Activated T-cell treated with anti-CD3 and anti-CD28 coated beads for 4 hours (primary cell): ENCODE measurements at places on chromosomes 5 and 9.
A peak's percentile ranks its signal among the peaks of the same experiment; 100 is the strongest.

DNA sequence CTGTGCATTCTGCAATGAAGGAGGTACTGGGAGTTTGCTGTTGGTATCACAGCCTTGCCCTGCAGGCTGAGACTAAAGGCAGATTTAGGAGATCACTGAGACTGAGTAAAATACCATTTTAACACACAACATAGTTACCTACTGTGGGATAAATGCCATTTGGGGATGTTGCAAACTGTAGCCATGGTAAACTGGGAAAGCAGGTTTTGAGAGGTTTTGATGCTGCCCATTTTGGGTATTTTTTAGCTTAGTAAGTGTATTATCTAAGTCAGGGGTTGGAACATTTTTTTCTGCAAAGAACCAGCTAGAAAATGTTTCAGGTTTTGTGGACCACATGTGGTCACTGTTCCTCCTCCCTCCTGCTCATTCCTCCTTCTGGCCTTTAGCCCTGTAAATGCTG is 108.9 kb downstream of the EHMT1 start:
- no peak for DNase-seq

GRCh38 chr9:134344068-134344799 is 18.0 kb downstream of the RXRA start:
- DNase-seq: no peak

GRCh38 chr9:27385606-27386322 is 88.8 kb upstream of the EQTN start:
- no peak for DNase-seq

GRCh38 chr9:33193818-33194217 is 26.7 kb upstream of the B4GALT1 start:
- DNase-seq: no peak

- no peak for DNase-seq
Measured at GRCh38 chr9:15304632-15305031, 2.4 kb downstream of the TTC39B start.

DNA sequence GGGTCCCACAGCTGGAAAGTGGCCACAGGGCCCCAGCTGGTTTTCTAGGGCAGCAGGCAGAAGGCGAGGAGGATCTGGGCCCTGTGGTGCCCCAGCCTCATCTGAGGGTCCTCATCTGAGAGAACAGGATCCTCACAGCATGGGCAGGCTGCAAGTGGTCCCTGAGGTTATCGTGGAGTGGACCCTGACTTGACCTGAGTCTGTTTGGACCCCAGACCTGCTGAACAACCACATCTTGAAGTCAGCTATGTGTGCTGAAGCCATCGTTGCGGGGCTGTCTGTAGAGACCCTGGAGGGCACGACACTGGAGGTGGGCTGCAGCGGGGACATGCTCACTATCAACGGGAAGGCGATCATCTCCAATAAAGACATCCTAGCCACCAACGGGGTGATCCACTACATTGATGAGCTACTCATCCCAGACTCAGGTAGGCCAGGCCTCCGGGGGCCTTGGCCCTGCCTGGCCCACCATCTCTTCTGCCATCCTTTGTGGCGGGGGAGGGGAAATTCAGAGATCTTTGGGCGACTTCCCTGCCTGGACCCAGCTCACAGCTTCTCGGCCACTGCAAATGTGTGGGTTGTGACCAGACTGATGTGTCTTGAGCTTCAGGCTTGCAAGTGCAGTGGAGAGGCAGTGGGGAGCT is 24.0 kb downstream of the TGFBI start:
- DNase-seq: no peak

GRCh38 chr9:107246259-107247254 is 36.5 kb upstream of the RAD23B start:
- no peak for DNase-seq

GRCh38 chr9:130114741-130115140 is 57.5 kb upstream of the NCS1 start:
- DNase-seq: no peak

DNA sequence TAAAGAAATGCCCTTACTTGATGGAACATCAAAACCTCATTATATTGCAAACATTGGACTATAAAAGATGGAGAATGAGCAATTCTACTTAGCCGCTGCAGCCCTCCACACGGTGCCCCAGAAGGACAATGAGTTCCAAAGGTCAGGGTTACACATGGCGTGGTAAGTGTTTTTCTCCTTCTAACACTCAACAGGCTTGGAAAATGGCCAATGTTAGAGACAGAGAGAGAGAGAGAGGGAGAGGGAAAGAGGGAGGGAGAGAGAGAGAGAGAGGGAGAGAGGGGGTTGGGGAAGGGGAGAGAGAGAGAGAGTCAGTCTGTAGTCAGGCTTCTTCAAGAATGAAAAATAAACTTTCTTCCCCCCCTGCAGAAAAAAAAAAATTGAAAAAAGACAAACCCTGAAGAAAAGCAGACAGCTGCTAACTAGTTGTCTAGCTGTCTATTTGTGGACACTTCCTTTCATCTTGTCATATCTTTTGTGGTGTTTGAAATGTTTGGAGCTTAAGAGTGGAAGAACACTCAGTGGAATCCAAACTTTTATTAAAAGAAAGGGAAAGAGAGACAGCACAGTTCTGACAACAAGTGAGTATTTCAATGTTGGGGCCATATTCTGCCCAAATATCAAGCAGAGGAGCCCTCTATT is 324.8 kb downstream of the TMEM38B start:
- DNase-seq: no peak

- DNase-seq: no peak
Measured at GRCh38 chr5:103587185-103587748, 24.7 kb upstream of the NUDT12 start.

DNA sequence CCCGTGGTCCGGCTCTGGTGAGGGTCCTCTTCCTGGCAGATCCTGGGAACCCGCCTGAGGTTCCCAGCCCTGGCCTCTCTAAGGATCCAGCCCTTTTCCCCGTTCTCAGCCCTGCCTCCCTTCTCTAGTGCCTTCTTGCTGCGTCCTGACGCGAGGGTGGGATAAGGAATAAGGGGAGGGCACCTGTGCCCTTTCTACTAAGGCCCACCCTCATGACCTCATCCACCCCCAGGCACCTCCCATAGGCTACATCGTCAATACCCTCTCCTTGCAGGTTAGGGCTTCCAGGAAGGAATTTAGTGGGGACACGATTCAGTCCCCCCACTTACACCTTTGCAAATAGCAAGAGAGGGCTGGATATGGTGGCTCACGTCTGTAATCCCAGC is 10.7 kb upstream of the DIPK1B start:
- no peak for DNase-seq

- DNase-seq: no peak
Measured at GRCh38 chr9:109969011-109969410, 189.0 kb downstream of the PALM2AKAP2 start.

DNA sequence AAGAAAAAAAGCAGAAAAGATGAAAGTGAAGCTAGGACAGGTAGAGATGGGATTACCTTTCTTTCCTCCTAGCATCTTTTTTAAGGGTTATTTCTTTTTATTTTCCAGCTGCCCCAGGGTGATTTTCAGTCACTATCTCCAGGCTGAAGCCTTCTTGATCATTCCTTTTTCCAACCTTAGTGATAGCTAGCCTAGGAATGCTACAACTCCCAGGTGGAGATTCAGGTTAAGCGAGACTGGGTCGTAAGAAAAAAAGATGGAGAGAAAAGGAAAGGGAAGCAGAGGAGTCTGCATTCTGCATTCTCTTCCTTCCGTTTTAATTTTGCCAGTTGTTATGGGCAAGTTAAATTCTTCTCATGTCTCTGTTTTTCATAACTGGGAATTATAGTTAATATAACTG is 36.7 kb upstream of the RIC1 start:
- no peak for DNase-seq

DNA sequence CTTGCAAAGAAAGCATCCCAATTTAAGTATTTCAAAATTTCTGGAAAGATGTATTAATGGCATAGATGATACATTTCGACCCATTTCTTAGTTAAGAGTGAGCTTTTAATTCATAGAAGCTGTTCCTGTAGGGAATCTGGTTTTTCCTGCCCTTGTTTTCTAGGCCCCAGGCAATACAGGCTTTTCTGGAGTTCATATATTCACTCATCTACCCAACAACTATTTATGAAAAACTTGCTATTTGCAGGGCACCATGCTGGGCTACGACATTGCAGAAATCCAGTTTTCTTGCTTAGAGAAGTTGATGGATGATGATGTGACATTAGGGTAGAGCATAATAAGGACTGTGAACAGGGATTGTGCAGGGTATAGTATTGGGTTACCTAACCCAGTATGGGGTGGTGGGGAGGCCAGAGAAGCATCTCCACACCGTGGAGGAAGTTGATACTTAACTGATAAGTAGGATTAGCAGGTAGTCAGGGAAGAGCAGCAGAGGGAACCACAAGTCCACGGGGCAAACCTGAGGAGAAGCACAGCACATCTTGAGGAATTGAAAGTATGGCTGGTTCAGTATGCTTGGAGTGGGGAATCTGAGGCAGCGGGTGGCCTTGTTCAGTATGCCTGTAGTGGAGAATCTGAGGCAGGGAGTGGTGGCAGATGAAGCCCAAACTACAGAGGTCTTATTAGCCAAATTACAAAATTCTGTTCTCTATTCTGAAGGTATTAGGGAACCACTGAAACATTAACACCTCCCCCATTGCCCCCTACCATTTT is 247.5 kb downstream of the ARRDC3 start:
- DNase-seq: no peak

GRCh38 chr9:90419221-90419851 is 223.3 kb downstream of the DIRAS2 start:
- DNase-seq: no peak

DNA sequence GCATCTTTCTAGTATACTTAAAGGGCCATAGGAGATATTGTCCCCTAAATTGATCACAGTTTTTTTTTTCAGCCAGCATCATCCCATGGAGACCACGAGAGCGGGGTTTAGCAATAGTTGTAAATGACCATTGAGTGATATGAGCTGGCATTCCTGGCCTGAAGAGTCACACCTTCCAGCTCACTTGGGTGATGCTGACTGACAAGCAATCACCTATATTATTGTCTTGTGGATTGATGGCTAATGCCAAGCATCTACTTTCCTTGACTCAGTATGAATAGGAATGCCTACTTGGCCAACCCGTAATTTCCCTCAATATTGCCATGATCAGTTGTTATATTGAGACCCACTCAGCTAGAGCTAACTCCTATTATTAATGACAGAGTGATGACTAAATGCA is 70.5 kb downstream of the ADAMTSL1 start:
- DNase-seq: no peak

DNA sequence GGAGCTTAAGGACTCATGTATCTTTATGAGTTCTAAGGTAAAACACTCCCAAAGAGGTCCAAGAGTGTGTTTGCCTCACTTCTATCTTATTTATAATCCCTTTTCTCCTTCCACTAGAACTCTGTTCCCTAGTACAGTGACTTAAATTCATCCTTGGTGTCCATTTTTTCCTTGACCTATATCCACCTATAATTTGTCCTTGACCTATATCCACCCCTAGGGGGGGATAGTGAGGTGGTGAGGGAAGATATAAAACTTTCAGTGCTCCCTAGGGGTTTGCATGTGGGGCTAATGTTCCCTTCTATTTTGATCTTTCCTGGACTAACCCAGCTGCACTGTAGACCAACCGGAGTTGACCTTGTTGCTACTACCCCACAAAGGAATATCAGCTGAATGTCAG is 83.5 kb upstream of the GNAQ start:
- no peak for DNase-seq

GRCh38 chr9:71879644-71880174 is 31.3 kb downstream of the ABHD17B start:
- no peak for DNase-seq

DNA sequence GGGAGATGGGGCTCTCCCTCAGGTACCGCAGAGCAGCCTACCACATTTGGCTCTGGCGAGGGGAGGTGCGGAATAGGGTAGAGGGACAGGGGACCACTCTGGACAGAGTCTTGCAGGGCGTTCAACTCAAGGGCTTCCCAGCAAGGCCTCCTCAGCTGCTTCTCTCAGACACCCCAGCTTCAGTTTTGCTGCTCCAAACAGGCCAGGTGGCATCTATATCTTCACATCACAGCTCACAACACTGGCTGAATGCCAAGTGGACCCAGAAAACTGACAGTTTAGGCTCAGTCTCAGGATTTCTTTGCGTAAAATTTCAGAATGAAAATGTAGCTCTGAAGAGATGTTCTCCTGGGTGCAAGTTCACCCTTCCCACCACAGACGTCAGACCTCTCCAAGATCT is 592.6 kb upstream of the ADAMTS16 start:
- DNase-seq: no peak

DNA sequence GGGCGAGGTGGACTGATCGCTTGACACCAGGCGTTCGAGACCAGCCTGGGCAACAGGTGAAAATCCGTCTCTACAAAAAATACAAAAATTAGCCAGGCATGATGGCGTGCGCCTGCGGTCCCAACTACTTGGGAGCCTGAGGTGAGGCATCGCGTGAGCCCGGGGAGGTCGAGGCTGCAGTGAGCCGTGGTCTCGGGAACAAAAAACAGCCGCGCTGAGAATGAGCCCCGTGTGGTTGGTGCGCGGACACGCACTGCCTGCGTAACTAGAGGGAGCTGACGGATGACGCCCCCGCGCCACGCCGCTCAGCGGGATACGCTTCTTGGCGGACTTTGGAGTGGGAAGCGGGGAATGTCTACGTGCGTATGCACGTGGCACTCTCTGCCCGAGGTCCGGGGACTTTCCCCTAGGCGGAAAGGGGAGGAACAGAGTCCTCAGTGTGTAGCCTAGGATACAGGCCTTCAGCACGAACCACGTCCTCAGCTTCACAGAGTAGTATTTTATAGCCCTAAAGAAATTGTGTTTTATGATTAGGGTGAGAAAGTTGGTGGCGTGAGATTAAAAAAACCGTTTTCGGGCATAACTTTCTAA is at the start of gene RMRP:
RMRP (minus strand) TSS at position 474 of the 591 bp plus-strand sequence.
- peak; percentile 90 for DNase-seq

DNA sequence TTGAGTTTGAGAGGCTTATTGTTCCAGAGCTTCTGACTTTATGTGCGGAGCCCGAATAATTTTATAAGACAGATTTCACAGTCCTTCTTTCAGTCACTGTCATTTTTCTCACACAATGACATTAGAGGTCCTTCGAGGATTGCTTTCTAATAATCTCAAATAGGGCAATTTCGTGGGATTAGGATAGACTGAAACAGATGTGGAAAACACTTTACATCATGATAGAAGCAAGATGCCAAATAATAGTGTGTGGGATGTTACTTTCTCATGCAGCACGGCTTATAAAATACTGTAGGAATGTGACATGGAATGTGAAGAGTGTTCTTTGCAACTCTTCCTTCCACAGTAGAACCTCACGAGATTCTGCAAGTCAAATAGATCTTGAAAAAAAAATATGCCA is 451.3 kb downstream of the SEMA5A start:
- no peak for DNase-seq

- no peak for DNase-seq
Measured at GRCh38 chr5:16883176-16883575, 52.9 kb downstream of the MYO10 start.
